ENCODE measurements at places on chromosomes 13 and 19.

DNA sequence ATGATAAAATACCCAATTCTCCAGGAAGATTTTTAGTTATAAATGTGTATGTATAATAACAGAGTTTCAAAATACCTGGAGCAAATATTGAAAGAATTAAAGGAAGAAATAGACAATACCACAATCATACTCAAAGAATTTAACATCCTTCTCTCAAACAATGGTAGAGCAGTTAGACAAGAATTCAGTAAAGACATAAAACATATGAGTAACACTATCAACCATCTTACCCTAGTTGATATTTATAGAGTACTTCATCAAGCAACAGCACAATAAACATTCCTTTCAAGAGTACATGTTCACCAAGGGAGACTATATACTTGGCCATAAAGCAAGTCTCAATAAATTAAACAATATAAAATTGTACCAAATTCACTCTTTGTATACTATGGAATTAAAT lies 108.4 kb downstream of the DLEU7 start:
- DNase-seq: no peak

- DNase-seq: no peak
Observed at GRCh38 chr19:16885166-16885565, 3.6 kb upstream of the F2RL3 start.

DNA sequence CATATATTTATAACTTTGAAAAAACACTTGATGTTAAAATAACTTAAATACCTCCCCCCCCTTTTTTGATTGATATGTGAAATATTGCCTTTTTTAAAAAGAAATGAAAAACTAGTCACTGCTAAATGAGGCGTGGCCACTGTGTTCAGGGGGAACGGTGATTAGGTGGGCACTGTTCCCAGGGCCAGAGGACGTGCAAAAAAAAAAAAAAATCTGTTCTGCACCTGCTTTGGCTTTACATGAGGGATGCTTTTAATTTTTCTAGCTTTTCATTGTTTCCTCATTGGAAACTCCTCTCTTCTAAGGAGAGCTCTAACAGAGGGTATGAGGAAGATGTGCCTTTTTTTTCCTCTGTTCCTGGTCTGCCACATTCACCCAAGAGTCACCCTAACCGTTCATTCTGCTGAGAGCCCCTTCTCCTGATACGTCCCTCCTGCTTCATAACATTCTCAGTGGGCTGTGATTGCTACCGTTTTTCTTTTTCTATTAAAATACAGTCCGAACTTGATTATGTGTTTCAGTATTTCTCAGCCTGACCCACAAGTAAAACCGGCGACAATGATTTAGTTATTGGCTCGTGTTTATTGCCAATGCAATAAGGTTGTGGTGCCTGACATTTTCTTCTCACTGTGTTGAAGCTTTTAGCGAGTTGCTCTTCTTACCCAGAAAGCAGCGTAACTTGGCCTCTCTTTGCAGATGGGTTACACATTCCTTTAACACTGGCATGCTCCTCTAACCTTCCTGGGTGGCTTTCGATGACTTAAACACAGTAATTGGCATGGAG lies 64.8 kb upstream of the ZNF536 start:
- DNase-seq: no peak

- no peak for DNase-seq
Observed at GRCh38 chr13:91816263-91816807, 417.9 kb downstream of the GPC5 start.

- no peak for DNase-seq
Observed at GRCh38 chr13:25281193-25281934, 5.9 kb downstream of the MTMR6 start.

GRCh38 chr13:40206241-40207000 lies 460.0 kb downstream of the FOXO1 start:
- DNase-seq: no peak

DNA sequence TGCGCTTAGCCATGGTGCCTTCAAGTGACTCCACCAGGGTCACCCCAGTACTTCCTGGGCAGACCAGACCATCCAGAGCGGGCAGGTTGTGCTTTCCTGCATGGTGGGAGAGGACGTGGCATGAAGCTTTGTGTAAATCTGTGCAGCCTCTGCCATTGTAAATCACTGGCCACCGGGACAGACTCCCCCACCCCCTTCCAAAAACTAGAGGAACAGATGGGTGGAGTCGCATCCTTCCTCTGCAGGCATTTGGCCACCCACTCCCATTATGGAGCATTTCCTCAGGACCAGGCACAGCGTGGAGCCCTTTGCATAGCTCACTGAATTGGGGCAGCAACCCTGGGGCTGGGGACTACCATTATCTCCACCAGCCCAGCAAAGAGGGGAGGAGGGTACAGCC lies 8.2 kb downstream of the BCKDHA start:
- no peak for DNase-seq

DNA sequence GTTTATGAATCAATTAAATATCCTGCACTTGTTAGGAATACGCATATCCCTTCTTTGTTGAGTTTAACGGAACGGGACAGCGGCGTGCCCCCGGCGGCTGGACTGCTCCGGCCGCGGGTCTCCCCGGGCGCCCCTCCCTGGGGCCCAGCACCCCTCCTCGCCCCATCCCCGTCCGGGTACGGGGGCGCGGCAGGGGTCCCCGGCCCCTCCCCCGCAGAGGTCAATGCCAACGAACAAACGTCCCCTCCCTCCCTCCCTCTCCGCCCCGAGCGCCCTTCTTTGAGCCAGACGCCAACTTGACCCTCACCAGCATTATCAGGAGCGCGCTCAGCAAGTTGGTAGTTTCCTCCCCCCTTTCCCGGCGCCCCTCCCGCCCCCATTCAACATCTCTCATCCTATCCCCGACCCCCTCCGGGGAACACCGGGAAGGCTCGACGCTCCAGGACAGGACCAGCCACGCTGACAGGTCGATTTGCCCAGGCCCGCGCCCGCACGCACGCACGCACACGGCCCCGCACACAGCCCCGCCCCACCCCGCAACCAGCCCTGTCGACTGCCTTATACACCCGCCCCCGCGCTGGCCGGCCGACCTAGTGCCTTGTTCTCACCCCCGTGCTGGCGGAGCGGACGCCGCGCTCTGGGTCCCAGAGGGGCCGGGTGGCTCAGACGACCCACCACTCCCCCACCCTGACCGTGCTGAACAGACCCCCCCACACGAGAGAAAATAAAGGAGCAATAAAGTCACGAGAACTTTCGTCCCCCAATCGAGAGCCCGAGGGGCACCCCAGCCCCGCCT lies 5.0 kb downstream of the LYL1 start:
- no peak for DNase-seq

- DNase-seq: no peak
Observed at GRCh38 chr13:113579686-113580085, 4.9 kb upstream of the TFDP1 start.

DNA sequence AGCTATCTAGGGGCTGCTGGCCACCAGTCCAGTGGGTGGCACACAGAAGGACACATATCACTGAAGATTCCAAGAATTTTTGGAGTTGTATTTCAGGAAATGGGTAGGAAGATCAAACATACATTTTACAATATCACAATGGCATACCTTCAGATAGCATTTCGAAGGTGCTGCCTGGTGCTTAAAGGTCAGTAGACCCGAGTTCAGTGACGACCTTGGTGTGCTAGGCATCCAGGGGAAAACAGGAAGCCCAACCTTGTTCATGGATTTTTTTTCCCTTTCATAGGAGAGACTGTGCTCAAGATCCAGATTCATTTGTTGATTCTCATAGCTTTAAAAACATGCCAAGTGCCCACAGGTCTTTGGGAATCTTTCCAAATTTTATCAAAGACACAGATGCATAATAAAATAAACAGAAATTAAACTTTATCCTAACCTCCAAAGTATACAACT lies 51.0 kb upstream of the RCBTB2 start:
- no peak for DNase-seq

- no peak for DNase-seq
Observed at GRCh38 chr13:72696579-72696978, 30.9 kb downstream of the MZT1 start.

DNA sequence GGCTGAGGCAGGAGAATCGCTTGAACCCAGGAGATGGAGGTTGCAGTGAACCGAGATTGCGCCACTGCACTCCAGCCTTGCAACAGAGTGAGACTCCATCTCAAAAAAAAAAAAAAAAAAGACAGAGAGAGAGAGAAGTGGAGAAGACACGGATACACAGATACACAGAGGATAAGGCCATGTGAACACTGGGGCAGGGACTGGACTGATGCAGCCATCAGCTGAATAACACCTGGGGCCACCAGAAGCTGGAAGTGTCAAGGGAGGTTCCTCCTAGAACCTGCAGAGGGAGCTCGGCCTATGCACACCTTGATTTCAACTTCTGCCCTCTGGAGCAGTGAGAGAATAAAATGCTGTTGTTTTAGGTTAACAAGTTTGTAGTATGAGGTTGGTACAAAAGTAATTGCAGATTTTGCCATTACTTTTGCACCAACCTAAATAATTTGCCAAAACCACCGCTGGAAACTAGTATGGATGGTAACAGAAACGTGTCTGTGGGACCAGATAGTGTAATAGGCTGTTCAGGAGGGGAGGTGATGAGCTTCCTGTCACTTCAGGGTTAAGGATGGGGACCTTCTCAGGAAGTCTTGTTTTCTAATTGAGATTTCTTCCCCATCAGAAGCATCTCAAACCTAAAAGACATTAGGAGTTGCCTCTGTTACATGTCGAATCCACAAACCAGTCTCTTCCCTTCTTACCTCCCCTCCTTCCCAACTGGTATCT lies 36.4 kb upstream of the IGSF23 start:
- DNase-seq: no peak

GRCh38 chr13:35835989-35836388 lies 295.2 kb downstream of the DCLK1 start:
- DNase-seq: no peak

DNA sequence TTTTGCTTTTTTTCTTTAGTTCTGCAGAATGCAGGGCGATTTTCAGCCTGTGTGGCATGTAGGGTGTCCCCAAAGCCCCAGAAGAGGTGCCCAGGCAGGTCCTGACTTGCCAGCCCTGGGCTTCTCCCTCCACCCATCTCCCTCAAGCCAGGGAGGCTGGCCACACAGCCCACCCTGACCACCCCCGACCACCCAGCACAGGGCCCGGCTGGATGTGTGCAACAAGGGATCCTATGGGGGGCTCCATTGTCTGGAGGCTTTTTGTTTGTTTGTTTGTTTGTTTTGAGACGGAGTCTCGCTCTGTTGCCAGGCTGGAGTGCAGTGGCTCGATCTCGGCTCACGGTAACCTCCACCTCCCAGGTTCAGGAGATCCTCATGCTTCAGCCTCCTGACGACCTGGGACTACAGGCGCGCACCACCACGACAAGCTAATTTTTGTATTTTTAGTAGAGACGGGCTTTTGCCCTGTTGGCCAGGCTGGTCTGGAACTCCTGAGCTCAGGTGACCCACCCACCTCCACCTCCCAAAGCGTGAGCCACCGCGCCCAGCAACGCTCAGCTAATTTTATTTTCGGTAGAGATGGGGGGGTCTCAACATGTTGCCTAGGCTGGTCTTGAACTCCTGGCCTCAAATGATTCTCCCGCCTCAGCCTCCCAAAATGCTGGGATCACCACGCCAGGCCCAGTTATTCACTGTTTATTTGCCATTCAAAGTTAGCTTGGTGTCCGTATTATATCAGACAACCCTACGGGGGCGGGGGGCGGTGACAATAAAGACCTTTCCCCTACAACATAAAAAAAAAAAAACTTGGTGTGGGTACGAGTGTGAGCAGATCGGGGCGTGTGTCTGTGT lies 7.8 kb upstream of the MKNK2 start:
- no peak for DNase-seq

- DNase-seq: no peak
Observed at GRCh38 chr19:1745589-1746031, 7.7 kb upstream of the ONECUT3 start.

- no peak for DNase-seq
Observed at GRCh38 chr13:28475916-28476725, 18.8 kb downstream of the FLT1 start.

- peak; percentile 19 for DNase-seq
Observed at GRCh38 chr19:43700395-43701000, 15.4 kb upstream of the IRGC start.

DNA sequence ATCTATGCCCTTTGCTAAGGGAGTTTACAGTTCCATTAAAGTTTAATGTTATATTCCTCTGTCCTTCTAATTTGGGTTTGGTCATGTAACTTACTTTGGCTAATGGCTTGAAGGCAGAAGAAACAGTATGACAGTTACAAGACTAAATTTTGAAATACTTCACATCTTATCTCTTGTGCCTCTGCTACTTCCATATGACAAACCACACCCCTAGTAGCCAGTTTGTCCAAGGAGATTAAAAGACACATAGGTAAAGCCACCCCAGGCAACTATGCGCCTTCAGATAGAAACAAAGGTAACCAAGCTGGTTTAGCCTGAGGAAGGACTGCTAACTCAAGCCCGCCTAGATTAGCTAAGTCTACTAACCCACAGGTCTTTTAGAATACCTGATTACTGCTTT lies 273.4 kb upstream of the MIR17HG start:
- DNase-seq: no peak

- peak; percentile 28 for DNase-seq
Observed at GRCh38 chr13:46389457-46390451, 2.7 kb upstream of the RUBCNL start.

DNA sequence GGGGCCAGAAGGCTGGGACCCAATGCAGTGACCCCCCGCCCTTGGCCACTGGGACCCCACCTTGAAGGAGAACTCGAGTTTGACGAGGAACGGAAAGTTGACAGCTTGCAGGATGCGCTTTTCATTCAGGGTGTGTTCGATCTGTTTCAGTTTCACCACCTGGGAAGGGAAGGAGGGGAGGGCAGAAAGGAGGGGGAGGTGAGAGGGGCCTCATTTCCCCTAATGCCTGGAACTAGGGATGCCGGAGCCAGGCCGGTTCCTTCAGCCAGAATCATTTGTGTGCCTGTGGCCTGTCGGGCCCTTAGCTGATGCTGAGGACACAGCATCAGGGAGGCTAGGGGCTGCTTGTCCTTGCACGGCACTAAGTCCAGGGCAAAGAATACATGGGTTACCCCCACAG lies 12.2 kb upstream of the SAMD1 start:
- no peak for DNase-seq

DNA sequence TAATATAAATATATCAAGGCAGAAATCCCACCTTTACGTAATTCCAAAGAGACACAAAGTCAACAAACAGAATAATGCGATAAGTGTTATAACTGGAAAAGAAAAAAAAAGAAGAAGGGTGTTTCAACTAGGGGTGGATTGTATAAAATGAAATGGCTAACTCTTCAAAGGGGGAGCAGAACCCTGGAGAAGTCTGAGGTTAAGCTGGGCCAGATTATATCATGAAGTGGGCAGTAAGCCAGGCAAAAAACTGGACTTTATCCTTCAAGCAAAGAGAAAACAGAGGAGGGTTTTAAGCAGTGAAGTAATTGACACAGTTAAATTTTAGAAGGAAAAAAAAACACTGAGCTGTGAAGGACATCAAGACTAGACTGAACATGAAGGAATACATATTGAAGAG lies 41.9 kb downstream of the TBC1D4 start:
- no peak for DNase-seq

DNA sequence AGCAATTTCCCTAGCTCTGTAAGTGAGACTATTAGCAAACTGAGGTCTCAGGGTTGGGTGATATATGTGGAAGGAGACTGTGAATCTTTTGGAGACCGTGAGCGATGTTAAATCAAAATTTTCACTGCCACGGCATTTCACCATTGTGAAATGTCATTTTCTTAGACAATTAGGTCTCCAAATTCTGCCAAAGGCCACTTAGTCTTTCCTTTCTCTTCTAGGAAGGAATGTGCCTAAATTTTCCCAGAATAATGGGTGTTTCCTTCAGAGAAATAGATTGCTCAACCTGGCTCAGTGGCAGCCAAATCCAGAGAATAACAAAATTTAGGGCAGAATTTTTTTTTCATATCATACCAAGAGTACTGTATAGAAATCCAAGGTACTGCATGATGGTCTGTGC lies 64.5 kb upstream of the SCEL start:
- no peak for DNase-seq

GRCh38 chr13:67971291-67971690 lies 741.2 kb upstream of the PCDH9 start:
- DNase-seq: no peak

GRCh38 chr19:17684256-17684655 lies 3.9 kb downstream of the UNC13A start:
- no peak for DNase-seq

All from nucleus accumbens (tissue), 56 donors.